Endothelial cell of umbilical vein (primary cell): ENCODE measurements at places on chromosomes 11 and 22. TPM values are rescaled to one million over a fixed set of nuclear protein-coding genes. Genes with fewer than 3 reads are reported as not detected.

CST6 gene
- 0.46 and 0.92 TPM in 2 replicates for total RNA-seq

CASP1 gene
- 6.2 and 12.4 TPM in 2 replicates for total RNA-seq

- H3K27me3 ChIP-seq: no peaks in the 10 kb centered on the region
- H3K4me1 ChIP-seq: no peaks in the 10 kb centered on the region
- no peak for DNase-seq
- H3K36me3 ChIP-seq: no peaks in the 10 kb centered on the region
These were observed 1083.6 kb downstream of the DLG2 start for GRCh38 chr11:84543367-84544159.

GRCh38 chr11:73324665-73325035 is 16.6 kb downstream of the ARHGEF17 start:
- DNase-seq: no peak
- H3K36me3 ChIP-seq: no peaks in the 10 kb centered on the region

- no peak overlapping the region for H3K27ac ChIP-seq
- no peaks in the 10 kb centered on the region for H3K27me3 ChIP-seq
- H3K4me3 ChIP-seq: no peak overlapping the region
- H3K36me3 ChIP-seq: peaks cover 3% of the 10 kb centered on the region
These were observed 48.2 kb downstream of the ST3GAL4 start for GRCh38 chr11:126403658-126404057.

GRCh38 chr11:78248191-78248590 is 59.5 kb downstream of the USP35 start:
- H3K4me3 ChIP-seq: no peak overlapping the region
- H3K36me3 ChIP-seq: peaks cover 6% of the 10 kb centered on the region
- H3K27ac ChIP-seq: no peak overlapping the region
- H3K27me3 ChIP-seq: no peaks in the 10 kb centered on the region

DNA sequence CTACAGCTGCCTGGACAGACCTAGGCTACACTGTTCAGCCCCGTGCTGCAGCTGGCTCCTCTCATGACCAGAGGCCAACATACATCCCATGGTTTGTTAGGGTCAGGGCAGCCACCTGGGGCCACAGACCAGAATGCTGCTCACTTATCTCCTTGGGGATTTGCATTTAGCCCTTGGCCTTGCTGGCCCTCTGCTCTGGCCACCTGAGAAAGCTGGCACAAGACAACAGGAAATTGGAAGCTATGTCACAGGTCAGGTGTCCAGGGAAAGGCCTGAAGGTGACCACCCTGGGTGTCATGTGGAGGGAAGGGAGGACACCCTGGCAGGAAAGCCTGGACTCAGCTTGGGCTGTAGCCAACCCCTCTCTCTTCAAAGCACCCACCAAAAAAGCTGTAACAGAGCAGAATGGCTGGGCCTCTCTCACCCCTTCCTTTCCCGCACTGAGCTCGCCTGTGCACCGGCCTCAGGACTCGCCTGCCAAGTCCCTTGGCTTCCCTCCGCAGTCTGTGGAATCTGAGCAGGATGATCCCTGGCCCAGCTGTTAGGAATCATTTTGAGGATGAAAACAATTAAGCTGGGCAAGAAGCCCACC is 86.3 kb downstream of the SNX19 start:
- DNase-seq: no peak
- no peaks in the 10 kb centered on the region for H3K36me3 ChIP-seq
- H3K4me1 ChIP-seq: no peaks in the 10 kb centered on the region

- no peak overlapping the region for H3K4me3 ChIP-seq
- no peak overlapping the region for H3K27ac ChIP-seq
- H3K36me3 ChIP-seq: no peaks in the 10 kb centered on the region
These were observed 45.9 kb upstream of the ARHGAP20 start for GRCh38 chr11:110757962-110758755.

DNA sequence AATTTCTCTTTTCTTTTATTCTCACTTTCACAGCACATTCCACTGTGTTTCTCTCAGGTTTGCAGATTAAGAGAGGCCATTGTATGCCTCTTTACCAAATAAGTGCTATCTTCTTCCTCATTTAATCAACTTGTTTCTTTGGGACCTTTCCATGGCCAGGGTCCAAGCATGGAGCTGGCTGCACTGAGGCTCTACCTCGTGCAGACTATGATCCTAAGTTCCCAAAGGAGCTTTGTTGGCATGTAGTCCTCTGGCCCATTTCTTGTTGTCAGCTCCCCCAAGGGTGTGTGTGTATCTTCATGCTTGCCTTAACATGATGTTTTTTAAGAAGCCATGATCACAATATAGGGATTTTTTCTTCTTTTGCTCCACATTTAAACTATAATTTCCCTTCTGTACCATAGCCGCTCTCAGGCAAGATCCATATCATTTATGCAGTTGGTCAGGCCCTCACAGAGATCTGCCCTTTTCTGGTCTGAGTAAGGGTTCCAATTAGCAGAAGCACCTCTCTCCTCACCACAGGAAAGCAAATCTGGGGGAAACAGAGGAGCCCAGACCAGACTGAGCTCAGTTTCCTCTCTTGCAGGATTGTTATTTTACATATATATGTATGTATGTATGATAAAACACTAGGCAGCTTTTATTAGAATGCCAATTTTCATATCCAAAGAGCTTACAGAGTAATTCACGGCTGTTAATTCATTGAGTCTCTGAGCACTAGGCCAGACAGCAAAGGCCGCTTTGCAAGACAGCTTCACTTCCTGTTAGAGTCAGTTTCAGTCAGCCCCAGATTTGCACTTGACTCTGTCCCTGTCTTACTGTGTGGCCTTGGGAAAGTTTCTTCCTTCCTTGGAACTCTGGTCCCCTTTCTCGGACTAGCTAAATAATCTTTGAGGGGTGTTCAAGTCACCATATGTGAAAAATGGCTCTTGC is 34.3 kb downstream of the CYB5R2 start:
- H3K4me3 ChIP-seq: no peak overlapping the region
- H3K36me3 ChIP-seq: no peaks in the 10 kb centered on the region
- no peaks in the 10 kb centered on the region for H3K27me3 ChIP-seq
- H3K4me1 ChIP-seq: peaks cover 10% of the 10 kb centered on the region
- DNase-seq: no peak

DNA sequence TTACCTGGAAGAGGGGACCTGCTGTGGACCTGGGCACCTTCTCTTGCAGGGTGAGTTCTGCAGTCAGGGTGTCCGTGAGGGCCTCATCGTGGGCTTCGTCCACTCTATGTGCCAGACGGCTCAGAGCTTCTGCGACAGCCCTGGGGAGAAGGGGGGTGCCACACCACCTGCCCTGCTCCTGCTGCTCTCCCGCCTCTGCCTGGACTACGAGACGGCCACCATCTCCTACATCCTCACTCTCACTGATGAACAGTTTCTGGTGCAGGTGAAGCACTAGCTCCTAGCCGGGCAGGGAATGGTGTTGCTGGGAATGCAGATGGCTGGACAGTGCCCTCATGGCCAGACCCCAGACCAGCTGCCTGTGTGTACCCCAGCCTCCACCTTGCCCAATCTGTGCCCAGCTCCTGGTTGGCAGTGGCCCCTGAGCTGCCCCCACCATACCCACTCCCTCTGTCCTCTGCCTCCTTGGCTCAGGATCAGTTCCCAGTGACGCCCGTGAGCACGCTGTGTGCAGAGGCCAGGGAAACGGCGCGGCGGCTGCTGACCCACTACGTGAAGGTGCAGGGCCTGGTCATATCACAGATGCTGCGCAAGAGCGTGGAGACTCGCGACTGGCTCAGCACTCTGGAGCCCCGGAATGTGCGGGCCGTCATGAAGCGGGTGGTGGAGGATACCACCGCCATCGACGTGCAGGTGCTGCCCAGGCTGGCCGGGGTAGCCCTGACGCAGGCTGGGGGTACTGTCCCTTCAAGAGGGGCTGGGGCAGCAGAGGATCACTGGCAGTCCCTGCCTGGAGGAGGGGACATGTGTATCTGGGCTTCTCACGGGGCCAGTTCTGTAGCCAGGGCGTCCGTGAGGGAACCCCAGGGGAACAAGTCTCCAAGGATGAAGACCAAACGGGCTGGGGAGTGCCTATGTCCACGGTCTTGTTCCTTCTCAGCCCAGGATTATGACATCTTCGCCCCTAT is 2.2 kb upstream of the TM7SF2 start:
- no peak for DNase-seq
- H3K36me3 ChIP-seq: peaks cover 16% of the 10 kb centered on the region
- no peak overlapping the region for H3K27ac ChIP-seq
